ENCODE measurements at places on chromosomes 2 and 18.
A peak's percentile ranks its signal among the peaks of the same experiment; 100 is the strongest.

DNA sequence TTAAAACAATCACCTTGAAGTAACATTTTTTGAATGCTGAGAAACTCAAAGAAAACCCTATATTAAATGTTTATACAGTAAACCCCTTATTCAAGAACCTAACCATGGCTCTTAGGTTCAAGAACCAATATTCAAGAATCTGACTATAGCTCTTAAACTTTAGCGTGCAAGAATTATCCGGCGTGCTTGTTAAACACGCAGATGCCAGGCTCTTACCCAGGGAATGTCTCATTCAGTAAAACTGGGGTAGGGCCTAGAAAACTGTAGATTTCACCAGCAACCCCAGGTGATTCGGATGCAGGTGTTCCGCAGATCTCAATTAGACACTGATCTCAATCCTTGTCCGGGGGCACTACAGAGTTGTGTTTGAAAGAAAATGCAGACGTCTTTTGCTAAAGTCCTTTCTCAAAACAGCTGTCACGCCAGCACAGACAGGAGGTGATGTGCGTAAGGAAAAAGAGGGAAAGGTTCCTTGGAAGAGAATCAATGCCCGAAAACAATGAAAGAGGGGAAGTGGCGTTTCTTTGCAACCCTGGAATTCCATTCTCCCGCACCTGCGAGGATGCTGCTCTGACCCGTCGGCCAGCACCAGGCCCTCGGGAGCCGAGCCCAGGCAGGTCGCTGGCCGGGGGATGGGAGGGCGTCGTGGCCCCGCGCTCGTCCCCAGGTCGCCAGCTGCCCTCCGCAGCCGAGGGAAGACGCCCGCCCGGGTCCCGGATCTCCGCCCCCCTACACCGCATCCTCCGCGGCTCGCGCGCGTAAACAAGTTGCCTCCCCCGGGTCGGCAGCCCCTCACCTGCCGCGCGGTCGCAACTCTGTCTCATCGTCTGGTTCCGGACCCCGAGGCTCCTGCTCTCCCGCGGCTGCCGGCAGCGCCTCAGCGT is 851 bp downstream of the EIF2AK3 start:
- DNase-seq, result no peak

DNA sequence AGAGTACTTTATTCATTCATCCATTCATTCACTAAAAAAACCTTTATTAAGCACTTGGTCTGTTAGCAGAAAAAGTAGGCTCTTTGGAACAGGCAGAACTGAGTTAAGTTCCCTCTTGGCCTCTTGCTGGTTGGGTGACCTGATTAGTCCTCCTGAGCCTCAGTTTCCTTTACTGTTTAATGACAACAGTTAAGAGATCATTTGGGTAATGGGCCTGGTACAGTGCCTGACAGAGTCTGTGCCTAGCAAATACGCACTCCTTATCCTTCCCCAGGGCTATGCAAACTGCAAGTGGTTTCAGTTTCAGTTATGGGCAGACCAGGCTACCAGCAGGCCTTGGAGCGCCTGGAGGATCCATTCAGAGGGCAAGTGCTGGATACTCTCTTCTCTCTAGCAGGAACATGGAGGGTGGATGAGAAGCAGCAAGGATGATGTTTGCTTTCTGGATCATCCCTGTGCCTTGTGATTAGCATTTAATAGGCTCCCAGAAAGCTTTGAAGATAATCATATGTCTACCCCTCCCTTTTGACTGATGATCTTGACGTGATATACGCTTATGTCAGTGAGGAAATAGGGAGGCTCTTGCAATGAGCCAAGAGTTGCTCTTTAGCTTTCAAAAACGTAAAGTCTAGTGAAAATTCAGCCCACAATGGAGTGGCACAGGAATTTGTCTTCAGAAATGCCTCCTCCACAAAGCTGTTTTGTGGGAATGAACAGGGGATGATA is 12.4 kb upstream of the TAF1B start:
- DNase-seq, result no peak

GRCh38 chr18:29003194-29003593 is 826.3 kb upstream of the CDH2 start:
- DNase-seq, result peak; percentile 7

DNA sequence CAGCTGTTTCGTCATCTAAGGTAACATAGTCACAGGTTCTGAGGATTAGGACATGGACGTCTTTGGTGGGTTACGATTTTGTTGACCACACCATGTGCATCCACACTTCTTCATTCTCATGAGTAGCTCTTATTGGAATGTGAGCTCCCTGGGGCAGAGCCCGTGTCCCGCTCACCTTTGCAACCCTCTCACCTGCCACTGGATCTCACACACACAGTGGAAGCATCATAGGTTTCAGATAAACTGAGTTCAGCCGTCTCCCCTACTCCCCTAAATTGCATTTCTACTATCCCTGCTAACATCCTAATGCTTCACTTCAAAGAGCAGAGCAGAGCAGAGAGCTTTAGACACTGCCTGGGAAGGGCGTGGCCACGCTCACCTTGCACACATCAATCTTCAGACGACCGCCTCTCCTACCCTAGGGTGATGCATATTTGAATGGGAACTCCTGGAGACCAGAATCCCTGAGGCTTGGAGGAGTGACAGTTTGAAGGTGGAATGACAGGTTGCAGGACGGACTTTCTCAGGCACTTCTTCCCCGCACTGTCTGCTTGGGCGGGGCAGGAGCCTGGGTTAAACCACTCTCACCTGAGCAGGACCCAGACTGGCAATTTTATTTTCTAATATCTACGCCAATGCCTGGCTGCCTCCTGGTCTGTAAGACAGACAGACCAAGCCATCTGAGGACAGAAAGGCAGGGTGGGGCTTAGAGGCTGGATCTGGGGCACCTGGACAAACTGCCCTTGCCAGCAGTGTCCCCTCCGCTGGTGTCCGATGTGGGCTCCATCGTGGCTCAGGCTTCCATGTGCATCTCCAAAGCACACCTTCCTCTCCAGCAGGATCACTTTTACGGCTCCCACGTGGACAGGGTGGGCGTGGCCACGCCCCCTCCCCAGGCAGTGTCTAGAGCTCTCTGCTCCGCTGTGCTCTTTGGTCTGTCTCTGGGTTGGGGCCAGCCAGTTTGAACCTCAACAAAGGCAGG is 229.5 kb upstream of the COPS8 start:
- DNase-seq, result no peak

GRCh38 chr2:138607746-138608145 is 106.2 kb downstream of the SPOPL start:
- no peak for DNase-seq

- no peak for DNase-seq
These were observed 85.3 kb upstream of the ACVR2A start for GRCh38 chr2:147759536-147759935.

DNA sequence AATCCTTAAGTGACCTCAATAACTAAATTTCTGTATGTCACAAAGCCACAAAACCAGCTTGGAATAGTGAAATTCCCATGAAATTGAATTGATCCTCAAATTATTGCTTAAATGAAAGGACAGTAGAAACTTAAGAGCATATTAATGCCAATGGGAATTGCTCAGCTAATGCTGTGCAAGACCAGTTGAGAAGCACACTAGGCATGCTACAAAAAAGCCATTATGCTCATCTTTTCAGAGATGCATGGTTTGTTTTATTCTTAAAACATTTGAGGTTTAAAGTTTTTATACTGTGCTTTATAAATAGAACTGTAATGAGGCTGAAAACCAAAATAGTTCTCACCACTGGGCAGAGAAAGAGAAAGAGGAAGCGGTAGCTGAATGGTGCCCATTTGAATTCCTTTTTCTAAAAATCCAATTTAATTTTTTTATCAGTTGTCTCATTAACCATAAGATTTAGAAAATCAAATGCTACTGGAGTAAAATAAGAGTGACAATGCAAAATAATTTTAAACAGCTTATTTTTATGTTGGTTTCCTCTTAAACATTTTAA is 98.6 kb downstream of the LNPK start:
- DNase-seq, result no peak

Measured in NCI-H1436 (cell line).